ENCODE measurements at places on chromosomes 6 and 20.

GRCh38 chr6:106972500-106972899 lies 2.0 kb downstream of the CD24 start:
- no peak for DNase-seq

- DNase-seq = no peak
Observed at GRCh38 chr6:36666826-36667591, 11.5 kb upstream of the CDKN1A start.

GRCh38 chr6:161100072-161100471 lies 108.5 kb downstream of the MAP3K4 start:
- DNase-seq = no peak

DNA sequence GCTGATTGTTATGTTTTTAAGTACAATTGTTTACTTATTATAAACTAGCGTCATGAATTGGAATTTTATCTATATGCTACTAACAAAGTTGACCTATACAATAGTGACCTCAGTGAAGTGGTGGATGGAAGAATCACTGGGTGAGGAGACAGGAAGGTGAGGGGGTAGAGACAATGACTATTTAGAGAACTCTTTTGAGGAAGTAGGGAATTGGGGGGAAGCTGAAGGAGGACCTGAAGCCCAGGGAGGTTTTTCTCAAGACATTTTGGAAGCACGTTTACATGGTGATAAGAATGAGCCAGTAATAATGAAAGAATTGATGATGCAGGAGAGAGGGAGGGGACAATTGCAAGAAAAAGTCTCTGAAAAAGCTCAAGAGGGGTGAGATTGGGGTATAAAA lies 96.4 kb downstream of the RPS12 start:
- DNase-seq = no peak

DNA sequence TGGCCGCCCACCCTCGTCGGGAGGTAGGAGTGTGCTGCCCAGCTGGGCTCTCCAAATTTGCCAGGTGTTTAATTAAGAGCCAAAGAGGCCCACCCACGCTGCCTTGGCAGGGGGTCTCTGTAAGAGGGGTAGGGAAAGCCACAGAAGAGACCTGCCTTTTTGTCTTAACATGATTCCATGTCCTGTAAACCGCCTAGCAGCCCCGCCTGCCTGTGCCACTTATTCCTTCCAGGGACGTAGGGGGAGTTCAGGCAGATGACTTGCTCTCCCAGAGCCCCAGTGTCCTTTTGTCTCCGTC lies 2.1 kb downstream of the FAM210B start:
- DNase-seq = no peak

GRCh38 chr6:170041526-170041925 lies 249.4 kb downstream of the DLL1 start:
- no peak for DNase-seq

- no peak for DNase-seq
Observed at GRCh38 chr6:101294676-101295075, 98.8 kb upstream of the GRIK2 start.

DNA sequence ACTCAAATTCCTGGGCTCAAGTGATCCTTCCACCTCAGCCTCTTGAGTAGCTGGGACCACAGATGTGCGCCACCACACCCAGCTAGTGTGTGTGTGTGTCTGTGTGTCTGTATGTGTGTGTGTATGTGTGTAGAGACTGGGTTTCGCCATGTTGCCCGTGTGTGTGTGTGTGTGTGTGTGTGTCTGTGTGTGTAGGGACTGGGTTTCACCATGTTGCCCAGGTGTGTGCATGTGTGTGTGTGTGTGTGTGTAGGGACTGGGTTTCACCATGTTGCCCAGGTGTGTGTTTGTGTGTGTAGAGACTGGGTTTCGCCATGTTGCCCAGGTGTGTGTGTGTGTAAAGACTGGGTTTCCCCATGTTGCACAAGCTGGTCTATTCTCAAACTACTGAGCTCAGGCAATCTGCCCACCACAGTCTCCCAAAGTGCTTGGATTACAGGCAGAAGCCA lies 28.3 kb downstream of the CDK5RAP1 start:
- DNase-seq = no peak

GRCh38 chr6:50707652-50708300 lies 5.5 kb upstream of the TFAP2D start:
- no peak for DNase-seq

DNA sequence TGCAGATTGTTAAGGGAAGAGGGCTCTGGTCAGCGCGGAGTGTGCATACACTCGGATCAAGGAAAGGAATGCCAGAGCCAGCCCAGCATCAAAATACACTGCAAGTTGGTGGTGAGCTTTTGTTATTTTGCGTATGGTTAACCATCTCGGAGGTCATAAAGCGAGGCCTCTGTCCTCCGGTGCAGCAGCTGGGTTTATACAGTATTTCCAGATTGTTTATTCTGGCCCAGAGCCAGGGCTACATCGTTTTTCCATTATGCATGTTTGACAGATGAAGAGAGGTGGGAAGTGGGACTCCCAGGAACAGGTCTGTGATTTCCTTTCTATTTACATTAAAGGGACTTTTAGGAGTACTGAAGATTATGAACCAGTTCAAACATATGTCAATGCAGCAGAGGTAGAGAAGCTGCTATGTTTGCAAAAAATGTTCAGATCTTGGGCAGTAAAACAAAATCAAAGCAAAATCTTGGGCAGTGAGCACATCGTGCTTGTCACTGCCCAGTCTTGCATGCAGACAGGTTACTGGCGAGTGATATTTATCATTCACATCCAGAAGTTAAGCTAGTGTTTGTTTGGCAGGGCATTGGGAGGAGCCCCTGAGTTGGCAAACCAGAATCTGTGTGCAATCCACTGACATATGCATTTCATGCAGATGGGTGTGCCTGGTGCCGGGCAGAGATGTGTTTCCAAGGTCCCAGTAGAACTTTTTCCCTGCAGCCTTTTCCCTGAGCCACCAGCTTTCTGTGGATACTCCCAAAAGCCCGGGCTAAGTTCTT lies 256.3 kb upstream of the TAB2 start:
- no peak for DNase-seq

GRCh38 chr6:19879663-19880062 lies 42.5 kb downstream of the ID4 start:
- DNase-seq = no peak

- no peak for DNase-seq
Observed at GRCh38 chr20:45985573-45985972, 13.6 kb upstream of the ZNF335 start.

DNA sequence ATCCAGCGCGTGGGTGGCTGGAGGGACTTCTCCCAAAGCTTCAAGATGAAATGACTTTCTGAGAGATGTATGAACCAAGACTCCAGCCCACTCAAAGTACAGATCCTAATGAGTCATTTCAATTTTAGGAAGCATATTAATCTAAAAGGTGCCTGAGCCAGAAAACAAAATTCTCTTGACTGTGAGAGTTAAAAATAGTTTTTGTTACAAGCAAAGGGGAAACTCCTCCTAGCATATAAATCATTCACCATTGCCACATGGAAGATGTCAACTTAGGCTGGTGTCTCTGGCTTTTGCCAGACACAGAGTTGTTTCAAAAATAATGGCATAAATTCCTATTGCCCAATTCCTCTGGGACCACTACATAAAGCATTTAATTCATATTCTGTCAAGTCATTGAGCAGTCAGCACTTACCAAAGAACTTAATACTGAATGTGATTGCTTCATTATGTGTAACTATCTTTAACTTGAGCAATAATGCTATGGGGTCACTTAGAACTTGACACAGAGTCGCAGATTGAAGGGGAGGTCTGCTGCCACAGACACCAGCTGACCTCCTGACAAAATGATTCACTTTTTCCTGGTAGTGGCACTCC lies 280.6 kb downstream of the SLC35F1 start:
- no peak for DNase-seq

DNA sequence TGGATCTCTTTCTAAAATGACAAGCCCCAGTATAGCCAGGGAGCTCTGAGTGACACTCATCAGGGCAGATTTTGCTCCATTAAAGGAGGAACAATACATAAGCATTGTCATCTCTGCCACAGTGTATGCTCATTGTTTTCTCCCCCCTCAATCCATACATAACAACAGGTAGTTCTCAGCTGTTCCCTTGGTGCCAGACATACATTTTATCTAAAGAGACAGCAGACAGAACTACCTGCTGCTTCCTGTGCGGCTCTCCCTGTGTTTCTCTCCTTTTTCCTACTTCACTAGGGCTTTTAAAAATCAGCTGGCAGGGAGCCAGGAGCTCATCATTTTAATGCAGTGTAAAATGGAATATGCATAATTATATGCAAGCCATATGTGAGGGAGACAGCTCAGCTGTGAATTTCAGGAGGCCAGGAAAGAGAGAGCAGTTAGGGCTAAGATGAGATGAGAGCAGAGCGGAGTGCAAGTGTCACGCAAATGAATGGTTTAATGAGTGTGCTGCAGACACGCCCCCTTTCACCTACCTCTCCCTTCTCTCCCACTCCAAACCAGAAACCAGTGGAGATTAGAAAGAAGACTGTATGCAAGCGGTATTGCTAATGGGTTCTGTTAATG lies 96.0 kb downstream of the SOBP start:
- DNase-seq = no peak

GRCh38 chr6:52689857-52690256 lies 18.9 kb downstream of the TMEM14A start:
- DNase-seq = no peak

DNA sequence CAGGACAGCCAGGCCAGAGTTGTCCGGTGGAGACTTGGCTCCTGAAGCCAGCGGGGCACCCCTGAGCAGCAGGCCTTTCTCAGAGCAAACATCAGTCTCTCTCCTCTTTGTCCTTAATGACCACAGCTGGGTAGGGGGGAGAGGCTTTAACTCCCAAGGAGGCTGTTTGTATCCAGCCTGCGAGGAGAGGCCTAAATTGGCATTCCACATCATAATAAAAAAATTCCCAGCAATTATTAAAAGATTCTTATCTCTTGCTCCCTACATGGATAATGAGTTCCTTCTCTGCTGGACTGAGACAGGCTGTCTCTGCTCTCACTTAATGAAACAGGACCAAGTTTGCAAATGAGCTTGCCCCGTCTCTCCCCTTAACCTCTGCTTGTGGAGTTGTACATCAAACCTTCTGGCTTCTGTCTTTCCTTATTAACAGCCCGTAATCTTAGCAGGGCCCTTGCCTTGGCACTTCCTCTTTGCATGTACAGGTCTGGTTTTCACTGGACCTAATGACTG lies 838.2 kb downstream of the MAFB start:
- DNase-seq = no peak

DNA sequence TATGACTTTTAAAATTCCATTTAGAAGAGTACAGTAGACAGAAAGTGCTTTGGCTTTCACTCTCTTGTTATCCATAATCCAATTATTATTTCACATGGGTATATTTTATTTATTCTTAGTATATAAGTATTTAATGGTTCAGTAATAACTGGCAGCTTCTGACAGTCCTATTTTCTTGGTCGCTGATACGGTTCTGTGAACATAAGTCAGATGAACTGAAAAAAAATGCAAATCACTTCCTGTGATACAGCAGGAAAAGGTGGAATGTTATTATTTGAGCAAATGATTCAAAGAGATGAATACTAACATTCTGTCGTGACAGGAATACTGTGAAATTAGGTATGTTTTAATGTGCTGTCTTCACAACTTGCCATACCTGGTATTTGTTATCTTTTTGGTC lies 132.3 kb downstream of the ARHGAP18 start:
- no peak for DNase-seq

GRCh38 chr6:52389626-52390360 lies 27.8 kb downstream of the PAQR8 start:
- peak; percentile 19 for DNase-seq

GRCh38 chr6:88882536-88882935 lies 80.9 kb downstream of the RNGTT start:
- DNase-seq = no peak

DNA sequence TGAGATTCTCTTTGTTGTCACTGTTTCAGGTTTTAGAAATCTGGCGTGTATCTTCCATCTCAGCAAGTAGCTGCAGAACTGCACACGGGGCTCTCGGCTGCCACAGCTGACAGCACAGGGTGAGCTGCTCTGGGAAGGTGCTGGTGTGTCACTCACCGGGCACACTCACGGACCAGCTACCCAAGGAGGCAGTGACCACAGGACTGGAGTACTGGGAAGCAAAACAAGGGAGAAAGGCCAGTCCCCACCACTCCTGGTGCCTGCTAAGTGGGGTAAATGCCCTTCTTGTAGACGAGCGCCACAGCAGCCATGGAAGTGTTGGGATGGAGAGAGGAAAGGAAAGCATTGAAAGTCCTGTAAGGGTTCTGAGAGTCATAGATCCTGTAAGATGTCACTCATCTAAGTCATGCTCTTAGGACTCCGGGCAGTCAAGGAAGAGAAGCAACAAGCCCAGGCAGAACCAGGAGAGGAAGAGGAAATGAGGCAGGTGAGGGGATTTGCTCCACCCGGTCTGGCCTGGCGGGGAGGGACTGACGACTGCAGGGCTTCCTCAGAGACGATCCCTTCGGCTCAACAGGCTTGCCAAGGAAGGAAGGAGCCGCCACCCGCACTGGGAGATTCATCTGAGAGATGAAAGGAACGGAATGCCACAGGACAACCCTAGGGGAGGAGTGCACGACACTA lies 48.1 kb downstream of the PRDM1 start:
- DNase-seq = no peak

GRCh38 chr20:40695214-40695613 lies 6.2 kb upstream of the MAFB start:
- DNase-seq = no peak

GRCh38 chr6:123118811-123119210 lies 122.8 kb downstream of the CLVS2 start:
- DNase-seq = no peak

GRCh38 chr6:37396571-37397180 lies 36.3 kb upstream of the CMTR1 start:
- no peak for DNase-seq

GRCh38 chr6:42740725-42741124 lies 5.2 kb downstream of the TBCC start:
- DNase-seq = no peak

Data from stimulated activated naive CD4-positive, alpha-beta T cell treated with Interleukin-2 at 50 U/mL for 16 hours (primary cell).